ENCODE measurements at places on chromosomes 5 and 9.

DNA sequence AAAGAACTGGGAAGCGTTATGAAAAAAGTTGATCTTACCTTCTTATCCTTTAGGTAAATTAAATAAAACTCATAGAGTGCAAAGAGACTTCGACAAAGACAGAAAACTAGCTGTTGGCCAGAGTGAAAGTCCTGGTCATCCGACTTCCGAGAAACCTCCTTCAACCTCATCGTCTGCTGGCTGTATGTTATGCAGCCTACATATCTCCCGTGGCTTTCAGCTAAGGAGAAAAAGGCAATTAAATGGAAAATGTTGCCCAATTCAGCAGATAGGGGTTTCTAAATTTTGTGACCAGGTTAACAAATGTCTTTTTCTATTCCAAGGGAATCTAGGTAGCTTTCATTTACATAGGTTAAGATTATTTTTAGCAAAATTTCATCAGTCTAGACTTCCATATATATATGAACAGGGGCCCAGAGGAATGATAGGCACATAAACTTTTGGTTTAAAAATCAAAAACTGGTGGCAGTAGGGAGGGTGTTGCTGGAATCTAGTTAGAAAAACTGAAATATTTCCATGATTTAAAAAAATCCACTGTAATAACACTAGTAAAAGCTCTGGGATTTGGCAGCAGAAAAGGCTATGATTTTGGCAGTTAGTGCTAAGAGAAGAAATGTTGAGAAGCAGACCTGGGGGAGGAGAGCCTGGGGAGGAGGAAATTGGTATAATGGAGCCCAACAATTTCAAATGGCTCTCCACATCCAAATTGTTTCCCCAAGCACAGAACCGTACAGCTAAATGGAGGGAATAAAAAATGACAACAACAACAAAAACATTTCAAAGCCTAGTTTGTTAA, 32.1 kb downstream of the RAI14 start:
- DNase-seq, result no peak

DNA sequence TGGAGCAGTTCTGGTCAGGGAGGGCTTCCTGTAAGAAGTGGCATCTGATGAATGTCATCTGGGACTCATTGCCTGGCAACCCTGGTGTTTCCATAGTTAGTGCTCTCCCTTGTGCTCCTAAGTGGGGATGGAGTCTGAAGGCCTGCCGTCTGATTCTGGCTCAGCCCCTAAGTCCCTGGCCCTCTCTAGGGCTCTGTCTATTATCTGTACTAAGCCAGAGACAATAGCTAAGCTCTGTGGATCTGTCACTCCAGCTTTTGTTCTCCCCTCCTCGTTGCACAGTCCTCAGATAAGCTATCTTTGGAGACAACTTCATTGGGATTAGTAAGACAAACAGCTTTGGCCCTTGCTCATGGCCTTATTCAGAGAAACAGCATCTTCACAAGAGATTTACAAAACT, 30.6 kb upstream of the TTC1 start:
- no peak for DNase-seq

GRCh38 chr5:88675168-88675707, 207.7 kb downstream of the MEF2C start:
- DNase-seq, result no peak

DNA sequence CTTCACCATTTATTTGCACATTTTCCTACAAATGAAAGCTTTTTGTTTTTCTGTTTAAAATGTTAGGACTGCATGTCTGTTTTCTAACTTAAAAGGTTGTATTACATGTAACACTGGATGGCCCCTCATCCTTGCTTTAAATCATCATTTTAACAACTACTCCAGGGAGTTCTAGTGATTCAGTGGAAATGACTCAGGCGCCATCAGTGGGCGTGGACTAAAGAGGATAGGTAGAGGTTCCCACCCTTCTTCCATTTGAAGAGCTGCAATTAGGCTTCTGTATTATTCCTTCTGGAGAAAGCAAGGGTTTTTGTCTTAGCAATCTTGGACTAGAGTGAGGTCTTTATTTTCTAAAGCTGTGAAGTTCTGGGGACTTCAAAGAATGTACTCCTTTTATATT, 213.7 kb downstream of the TMEM38B start:
- DNase-seq, result no peak

GRCh38 chr5:154220625-154221024, 30.1 kb downstream of the GALNT10 start:
- DNase-seq, result no peak

DNA sequence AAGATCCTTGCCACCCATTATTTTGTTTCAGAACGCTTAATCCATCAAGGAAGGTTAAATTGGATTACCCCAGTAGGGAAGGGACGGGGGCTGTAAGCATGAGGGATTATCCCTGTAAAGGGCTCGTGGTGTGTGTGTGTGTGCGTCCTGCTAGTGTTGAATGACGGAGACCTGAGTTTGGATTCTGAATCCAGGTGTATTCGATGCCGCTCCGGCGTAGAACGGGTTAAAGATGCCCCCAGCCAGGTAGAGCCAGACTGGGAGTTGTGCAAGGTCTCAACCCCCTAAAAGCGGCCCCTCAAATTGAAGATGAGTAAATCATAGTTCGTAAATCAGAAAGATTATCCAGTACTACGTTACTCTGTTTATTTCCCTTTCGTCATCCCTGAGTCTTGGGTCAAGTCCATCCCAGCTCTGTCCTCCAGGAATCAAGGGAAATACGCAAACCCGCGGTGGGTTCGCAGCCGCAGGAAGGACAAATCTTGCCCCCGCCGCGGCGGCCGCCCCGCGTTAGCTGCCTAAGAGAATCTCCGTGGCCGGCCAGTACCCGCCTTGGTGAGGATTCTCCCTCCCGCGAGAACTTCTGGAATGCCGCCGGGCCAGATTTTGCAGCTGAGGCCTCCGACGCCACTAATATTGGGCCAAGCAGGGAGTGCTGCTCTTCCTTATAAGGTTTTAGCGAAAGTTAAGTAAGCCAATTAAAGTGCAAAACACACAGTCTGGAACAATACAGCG, 586 bp upstream of the MTAP start:
- DNase-seq, result no peak

- no peak for DNase-seq
These were observed 2.8 kb downstream of the ST8SIA4 start for GRCh38 chr5:100900142-100900795.

DNA sequence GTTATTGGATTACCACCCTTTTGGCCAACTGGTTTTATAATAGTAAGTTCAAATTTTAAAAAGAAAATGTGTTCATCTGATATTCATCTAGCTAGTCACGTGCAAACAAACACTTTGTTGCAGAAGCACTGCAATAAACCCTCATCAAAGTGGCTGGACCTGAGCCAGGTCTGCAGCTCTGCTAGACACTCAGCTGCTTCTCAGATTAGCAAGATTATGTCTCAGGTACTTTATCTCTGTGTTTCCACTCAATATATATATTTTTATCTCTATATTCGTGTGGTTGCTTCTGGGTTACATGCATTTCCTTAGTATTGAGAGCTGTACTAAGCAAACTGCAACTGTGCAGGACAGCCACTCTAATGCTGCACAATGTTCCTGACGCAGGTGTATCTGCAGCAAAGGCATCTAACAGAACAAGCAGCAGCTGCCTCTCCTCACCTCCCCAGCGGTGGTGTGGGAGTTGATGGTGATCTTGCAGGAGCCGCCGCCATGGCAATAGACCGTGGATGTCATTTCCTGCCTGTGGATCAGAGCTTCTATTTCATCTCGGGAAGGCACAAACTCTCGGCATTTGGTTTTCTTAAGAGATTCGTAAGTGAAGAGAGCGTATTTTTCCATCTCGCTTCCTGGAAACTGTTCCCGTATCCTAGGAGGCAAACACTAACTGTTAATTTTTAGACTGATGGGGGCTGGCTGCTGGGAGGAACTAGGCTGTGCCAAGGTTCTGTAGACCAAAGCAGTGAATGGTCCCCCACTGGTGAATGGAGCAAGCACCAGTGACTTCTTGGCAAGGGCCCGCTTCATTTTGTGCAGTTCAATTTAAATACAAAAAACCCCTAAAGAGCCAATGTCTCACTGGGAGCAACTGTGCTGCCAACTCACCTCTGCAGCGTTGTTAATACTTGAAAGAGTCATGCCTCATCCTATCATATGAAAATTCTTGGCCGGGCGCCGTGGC, 56.7 kb upstream of the RETREG1 start:
- DNase-seq, result no peak

GRCh38 chr5:5017827-5018577, 122.1 kb upstream of the ADAMTS16 start:
- DNase-seq, result no peak

DNA sequence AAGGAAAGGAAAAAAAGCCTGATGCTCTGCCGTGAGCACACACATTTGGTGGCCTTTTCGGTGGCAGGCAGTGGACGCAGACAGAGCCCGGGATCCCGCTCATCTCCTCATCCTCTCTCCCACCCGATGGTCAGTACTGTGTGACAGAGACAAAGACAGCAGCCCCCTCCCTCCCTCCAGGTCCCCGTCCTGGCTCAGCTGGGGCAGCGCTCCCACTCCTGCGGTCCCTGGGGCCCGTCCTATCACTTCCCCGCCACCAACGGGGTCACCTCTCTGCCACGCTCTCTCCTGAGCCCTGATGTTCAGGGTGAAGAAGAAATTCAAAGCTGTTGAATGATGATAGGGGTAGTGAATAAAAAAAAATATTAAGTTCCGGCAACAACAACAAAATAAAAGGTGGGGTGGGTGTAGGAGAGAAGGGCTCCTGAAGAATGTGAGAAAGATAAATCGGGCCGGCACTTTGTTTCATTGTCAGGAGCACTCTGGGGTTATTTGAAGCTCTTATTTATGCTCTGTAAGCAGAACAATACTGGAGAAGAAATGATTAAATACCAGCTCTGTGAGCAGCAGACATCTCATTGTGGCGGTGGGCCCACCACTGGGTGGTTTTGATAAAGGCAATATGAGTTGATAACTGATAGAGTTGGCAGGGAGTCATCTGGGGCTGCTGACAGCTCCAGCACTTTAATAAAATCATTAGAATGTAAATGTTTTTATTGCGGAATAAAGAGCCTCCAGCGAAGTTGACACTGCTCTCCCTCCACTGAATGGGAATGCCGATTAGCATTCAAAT, 417.7 kb downstream of the IRX1 start:
- no peak for DNase-seq

DNA sequence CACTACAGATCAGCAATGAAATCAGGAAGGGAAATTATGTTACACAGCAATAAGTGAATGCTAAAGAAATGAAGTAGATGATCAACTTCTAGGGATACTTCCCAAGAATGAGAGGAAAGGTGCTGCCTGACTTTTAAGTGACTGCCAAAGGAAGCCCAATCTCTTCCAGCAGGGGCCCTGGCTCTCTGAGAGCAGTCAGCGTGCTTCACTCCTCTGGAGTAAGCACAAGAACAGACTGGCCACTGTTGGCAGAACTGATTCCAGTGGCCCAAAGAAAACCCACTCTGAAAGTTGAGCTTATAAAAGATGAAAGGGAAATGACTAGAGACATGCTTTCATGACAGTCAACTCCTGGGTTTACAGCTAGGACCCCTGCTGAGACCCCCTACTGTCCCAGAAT, 41.8 kb downstream of the MTMR12 start:
- no peak for DNase-seq

Data from GM18507 (cell line).